ENCODE measurements at places on chromosomes 12 and 14.

GRCh38 chr14:91140672-91141071 is 26.8 kb downstream of the DGLUCY start:
- DNase-seq: no peak

GRCh38 chr14:80055667-80056496 is 155.4 kb downstream of the DIO2 start:
- no peak for DNase-seq

DNA sequence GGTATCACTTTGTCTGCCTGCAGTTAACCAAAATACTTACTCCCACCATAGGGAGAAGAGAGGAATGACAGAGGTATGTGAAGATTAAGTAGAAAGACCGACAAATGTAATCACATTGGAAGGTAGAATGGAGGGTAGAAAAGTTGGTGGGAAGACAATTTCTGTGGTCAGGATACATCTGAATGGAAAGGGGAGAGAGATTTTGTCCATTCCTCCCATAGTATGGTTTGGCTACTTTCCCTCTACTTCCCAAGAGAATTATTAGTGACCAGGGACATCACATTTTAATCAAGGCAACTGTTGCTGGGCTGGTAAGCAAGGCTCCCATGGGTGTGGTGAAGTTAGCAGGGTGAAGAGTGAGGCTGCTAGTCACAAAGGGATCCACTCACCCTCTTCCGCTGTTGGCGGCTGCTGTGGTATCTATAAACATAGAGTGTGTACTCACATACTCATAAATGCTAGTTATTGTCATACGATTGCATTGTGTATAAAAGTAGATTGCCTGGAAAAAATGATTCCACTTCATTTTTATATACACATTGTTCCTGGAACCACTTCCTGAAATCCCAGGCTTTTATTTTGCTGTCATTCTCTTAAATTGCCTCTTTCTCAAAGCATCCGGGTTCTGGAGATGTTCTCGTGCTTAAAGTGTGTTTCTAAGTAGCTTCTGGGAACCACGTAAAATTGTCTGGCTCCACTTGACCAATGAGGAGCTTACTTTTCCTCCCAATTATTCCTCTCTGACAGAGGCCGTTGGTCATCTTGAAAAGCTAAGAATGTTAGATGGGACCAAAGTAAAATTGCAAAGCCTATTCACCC is 413.1 kb downstream of the ZFP36L1 start:
- peak; percentile 21 for DNase-seq

- DNase-seq: no peak
Observed at GRCh38 chr12:131634037-131634436, 76.9 kb upstream of the SFSWAP start.

DNA sequence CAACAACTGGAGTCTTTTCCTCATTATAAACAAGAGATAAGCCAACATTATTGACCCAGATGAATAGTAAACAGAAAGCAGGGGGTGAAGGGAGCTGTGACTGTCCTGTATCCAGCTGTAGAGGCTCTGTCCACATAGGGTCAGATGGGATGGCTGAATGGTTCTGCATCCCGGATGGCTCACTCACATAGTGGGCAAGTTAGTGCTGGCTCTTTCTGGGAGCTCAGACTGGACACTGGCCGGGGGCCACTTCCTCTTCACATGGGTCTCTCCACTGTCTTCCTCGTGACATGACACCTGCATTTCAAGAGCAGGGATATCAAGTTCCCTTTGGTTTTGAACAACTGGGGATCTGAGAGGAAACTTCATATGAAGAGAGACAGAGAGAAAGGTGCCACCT is 969.6 kb upstream of the TMEM132C start:
- DNase-seq: no peak

DNA sequence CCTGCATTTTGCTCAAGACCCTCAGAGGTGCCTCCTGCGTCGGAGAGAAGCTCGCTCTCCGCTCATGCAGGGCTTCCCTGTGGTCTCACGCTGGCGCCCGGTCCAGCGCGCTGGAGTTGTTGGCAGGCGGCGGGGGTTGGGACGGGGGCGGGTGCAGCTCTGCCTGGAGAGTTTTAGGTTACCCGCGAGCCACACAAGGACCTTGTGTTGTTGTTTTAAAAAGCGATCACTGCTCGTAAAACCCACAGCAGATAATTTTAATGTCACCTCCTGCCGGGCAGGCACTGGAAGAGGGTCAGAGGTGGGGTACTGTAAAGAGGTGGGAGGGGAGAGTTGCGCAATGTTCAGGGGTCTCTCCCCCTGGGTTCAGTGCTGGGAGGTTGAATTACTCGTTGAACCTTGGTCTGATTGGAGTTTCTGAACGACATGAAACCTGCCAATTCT is 850 bp downstream of the SMOC1 start:
- no peak for DNase-seq

All from stimulated activated CD4-positive, alpha-beta T cell treated with anti-CD3 and anti-CD28 coated beads, Interleukin-4, amount 100 ng/mL, for 4 hours (primary cell).